ENCODE measurements at places on chromosomes 12 and 14.

DNA sequence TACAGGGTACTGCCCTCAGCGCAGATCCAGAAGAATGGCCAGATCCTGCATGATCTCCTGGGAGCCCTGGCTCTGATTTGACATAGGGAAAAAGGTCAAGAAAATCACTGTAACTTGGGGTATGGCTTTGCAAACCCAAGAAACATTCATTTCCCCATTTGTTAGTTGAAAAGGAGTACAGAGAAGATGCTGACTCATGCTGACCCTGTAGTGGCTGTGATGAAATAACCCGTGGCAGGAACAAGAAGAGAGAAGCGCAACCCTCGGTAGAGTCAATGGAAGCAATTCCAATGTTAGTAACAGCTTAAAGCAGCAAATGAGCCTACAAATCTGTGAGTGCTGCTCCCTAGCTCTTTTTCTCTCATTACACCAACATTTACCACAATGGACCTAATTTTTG, 281.6 kb upstream of the NPAS3 start:
- no peak for DNase-seq

DNA sequence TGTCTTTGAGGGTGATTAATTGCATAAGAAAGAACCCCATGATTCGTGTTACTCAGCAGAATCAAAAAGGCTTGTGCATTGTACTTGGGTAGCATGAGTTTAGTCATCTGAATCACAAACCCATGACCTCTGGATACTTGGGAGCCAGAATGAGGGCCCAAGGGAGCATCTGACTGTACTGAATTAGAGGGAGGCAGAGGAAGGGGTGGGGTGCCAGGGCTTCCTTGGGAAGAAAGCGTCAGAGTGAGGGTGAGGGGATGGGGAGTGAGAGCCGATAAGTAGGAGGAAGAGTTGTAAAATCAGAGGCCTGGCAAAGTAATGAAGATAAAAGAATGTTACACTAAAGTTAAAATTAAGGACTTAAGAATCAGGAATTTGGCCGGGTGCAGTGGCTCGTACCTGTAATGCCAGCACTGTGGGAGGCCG, 29.8 kb downstream of the GPRC5D start:
- DNase-seq, result no peak

DNA sequence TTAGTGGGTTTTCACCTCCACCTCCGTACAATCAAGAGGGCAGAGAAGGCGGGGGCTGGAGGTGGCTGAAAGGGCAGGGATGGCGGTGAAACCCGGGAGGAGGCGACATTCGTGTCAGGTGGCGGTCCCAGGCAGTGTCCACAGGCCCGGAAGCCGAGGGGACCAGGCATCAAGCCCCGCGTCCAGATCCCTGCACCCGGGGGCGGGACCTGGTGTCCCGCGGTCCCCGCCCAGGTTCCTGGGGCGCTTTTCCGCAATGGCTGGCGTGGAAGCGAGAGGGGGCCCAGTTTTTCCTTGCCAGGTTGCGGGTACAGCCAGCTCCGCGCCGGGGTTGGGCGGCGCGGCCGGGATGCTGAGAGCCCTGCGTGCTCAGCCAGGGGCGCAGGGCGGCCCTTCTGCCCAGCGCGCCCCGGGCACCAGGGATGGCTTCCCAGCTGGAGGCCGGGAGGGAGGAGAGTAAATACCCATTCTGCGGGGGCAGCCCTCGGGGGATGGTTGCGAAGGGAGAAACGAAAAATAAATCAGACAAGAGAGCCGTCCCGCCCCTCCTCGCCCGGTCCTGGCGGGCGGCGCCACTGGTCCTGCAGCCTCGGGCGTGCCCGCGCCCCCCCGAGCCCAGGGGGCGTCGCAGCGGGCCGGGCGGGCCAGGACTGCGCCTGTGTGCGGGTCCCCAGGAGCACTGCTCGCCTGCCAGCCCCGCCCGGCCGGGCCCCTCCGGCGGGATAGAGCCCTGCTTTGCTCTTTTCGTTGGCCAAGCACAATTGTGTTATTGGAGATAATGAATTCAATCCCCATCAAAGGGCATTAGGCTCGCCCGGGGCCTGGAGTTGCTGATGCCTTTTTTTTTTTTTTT, 11.5 kb downstream of the FOXA1 start:
- DNase-seq, result no peak

GRCh38 chr12:130649101-130650045, 66.7 kb downstream of the RIMBP2 start:
- DNase-seq, result no peak

GRCh38 chr14:35144029-35144428, 21.7 kb downstream of the PRORP start:
- DNase-seq, result no peak

DNA sequence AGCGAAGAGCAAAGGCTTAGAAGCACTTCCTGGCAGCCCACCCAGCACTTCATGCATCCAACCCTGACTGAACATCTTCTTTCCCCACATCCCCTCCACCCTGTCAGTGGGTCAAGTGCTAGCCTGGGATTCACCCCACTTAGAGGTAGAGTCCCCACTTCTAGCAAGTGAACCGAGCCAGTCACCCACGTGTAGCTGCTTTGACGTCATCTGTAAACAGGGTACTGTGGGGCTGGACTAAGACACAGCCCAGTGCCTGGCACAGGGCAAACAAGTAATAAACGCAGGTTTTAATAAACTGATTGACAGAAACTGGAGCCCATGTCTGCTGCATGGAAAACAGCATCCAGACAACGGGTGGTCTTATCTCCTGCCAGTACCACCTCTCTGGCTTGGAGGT, 61.7 kb downstream of the ITPK1 start:
- DNase-seq, result no peak

GRCh38 chr12:77946541-77947061, 115.9 kb downstream of the NAV3 start:
- DNase-seq, result no peak

DNA sequence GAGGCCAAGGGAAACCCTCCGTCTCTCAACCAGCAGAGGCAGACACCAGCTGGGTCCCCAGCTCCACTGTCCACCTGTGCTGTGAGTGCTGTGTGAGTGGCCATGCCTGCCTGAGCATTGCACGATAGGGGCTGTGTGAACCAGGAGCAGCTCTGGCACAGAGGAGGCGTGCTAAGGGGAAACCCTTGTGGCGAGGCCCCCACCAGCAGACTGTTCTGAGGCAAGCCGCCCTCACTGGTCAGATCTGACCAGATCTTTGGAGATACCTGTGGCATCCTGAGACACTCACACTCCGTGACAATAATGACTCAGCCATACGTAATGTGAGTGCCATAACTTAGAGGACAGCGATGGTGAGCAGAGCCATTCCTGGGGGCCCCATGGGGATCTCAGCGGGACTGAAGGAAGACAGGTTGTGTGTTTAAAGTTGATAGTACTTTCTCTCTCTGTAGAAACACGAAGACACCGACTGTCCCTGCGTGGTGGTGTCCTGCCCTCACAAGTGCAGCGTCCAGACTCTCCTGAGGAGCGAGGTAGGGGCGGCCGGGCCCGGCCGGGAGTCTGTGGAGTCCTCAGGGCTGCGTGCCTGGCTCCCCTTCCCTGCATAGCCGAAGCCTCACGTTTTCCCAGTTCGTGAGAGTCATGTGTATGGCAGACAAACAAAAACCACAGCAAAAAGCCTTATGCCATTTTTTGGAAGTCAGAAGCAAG, 36.6 kb upstream of the AMN start:
- no peak for DNase-seq

DNA sequence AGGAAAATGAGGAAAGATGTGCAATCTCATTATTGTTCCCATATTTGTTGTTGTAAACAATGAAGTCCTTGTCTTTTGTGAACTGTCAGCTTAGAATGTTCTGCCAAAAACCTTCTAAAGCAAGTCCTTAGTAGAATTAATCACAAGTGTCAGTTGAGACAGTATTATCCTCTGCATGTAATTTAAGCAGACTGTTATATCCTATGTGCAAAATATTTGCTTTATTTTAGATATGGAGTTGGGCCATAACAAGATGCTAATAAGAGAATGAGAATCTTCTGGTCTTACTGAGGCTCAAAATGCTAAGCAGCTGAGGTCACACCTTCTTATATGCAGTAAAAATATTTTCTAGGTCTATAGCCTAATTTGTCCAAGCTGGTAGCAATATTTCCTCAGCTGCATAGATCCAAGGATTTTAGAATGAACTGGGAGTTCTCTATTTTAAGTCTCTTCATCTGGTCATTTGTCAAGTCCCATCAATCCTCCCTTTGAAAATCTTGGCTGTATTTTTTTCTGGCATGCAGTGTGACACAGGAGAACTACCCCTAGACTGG, 222.3 kb upstream of the NAV3 start:
- DNase-seq, result no peak

- DNase-seq, result no peak
Measured at GRCh38 chr12:12840580-12840899, 27.4 kb downstream of the DDX47 start.

DNA sequence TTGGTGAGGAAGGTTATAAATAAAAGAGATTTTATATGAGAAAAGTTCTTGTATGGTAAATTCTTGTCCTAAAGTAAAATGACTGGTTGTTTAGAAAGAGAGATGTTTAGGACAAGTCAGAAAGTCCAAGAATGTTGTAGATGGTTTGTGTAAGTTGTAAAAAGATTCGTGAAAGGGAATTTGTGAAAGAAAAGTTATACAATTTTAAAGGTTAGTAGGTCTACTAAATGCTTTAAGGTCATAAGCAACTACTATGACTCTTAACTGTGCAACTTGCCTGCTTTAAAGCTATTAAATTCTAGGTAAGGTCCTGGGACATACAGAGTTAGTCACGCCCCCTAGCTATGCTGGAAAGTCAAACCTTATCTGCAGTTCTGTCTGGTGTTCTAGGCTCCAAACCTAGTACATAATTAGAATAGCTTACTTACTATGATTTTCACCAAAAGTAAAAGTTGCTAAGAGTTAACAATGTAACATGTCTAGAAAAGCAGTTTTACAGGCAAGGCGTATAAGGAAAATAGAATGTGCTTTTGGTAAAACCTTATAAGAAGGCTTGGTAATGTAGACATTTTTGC, 11.2 kb upstream of the DHRS2 start:
- DNase-seq, result no peak

- no peak for DNase-seq
Measured at GRCh38 chr12:32499048-32499447, 99.7 kb downstream of the FGD4 start.
